Hepatocyte (in vitro differentiated cells): ENCODE measurements at places on chromosomes 7 and 10.
A peak's percentile ranks its signal among the peaks of the same experiment; 100 is the strongest.

DNA sequence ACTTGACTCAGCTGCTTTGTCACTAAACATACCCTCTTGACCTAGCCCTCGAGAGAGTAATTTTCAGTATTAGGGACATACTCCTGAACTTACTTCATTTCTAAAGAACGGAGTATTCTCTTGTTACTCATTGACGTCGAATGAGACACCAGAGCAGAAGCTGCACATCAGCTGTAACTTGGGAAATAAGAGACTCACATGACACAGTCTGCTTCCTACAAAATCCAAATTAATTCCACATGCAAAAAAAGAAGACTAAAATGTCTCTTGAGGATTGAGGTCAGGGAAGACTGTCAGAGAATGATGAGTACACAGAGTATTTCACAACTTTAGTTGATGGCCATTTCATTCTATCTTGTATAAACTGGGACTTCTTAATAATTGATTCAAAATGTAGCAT lies 114.7 kb upstream of the EGFR start:
- no peak for DNase-seq

- DNase-seq, result no peak
These were observed 519.6 kb downstream of the REEP3 start for GRCh38 chr10:64040781-64041180.

- DNase-seq, result peak; percentile 87
These were observed 107.8 kb upstream of the PPP1R3A start for GRCh38 chr7:114026486-114027089.

GRCh38 chr7:79471283-79471682 lies 17.8 kb upstream of the MAGI2 start:
- DNase-seq, result no peak

DNA sequence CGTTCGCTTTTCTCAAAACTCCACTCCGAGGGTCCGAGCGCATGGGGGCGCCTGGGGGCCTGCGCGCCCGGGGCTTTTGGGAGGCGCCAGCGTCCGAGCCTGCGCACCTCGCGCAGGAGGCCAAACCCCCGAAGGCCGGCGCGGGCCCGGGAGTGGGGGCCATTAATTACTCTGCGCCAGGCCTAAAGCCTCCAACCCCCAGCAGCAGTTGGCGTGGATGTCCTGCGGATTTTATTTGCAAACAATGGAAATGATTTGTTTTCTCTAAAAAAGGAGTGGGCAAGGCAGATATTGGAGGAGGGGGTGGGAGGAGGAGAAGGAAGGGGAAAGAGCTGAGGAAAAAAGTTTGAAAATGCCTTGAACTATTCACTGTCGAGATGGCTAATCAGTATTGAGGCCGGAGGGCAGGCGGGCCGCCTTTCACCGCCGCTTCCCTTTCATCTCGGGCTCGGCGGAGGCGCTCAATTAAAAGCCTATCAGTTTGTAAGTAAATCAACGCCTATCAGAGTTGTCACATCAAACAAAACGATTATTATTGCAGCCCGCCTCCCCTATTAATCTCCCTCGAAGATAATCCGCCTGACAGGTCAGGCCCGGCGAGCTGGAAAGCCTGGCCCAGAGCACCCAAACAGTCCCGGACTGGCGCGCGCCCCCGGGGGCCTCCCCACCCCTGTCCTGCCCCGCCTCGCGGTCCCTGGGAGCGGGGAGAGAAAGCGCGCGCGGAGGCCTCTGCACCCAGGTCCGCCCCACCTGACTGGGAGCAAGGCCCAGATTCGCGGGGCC lies 3.4 kb upstream of the ZNF503 start:
- DNase-seq, result peak; percentile 77

DNA sequence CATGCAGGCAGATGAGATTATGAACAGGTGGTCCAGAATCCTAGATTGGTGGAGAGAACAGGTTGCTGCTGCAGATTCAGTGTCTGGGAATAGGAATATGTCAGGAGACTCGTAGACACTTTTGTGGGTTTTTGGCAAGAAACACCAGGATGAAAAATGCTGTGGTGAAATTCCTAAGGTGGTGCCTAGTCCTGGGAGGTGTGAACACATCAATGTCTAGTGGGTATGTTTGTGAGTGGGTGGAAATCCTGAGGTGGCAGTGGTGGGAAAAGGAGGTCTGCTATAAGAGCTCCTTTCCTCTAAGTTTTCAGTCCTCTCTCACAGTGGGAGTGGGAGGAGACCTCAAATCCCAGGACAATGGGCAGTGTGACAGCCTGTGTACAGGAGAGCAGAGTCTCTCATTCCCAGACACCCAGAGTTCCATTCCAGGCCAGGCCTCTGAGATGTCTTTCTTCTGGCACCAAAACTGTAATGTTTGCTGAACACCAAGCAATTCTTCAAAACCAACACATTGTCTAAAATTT lies 5.1 kb downstream of the ERV3-1 start:
- no peak for DNase-seq

GRCh38 chr7:42611289-42611928 lies 300.5 kb downstream of the C7orf25 start:
- no peak for DNase-seq

DNA sequence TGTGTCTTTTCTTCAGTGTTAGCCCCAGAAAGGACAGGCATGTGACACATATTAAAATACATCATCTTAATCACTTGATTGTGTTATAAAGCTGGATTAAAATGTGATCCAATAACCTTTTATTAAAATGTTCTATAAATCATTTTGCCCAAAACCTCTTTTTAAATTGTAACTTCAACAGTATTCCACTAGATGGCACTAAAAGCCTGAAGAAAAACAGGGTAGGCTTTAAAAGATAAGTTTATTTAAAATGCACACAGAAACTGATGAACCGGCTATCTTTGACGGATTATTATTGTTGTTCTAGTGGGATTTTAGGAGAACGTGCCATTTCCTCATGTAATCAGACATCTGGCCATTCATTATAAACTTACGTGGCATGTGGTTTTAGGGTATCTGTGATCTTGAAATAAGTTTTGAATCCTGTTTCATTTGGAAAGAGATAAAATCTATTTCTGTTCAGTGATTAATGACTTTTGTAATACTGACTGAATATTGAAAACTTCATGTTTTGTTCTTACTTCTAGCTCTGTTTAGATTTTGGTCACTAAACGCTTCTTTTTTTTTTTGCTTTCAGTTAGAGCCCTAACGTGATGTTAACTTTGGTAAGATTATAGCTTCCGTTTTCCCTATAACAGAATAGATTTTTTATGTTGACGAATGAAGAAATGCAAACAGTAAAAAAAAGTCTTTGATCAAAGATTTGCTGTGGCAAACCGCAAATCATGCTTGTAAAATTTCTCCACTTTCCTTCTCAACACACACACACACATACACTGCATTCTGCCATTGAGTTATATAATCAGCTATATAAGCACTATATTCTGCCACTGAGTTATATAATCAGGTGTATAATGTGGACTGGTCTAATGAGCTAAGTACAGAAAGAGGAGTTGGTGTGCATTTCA lies 13.6 kb downstream of the VPS50 start:
- DNase-seq, result peak; percentile 18

- peak; percentile 44 for DNase-seq
These were observed 206.9 kb downstream of the PTEN start for GRCh38 chr10:88070080-88070880.

GRCh38 chr7:98998821-98999725 lies 120.7 kb downstream of the TRRAP start:
- no peak for DNase-seq

GRCh38 chr7:132437730-132438129 lies 138.5 kb downstream of the PLXNA4 start:
- DNase-seq, result no peak

- peak; percentile 30 for DNase-seq
These were observed 417.1 kb downstream of the SUGCT start for GRCh38 chr7:40551685-40552576.

GRCh38 chr10:91220954-91221675 lies 652 bp downstream of the PCGF5 start:
- no peak for DNase-seq

- no peak for DNase-seq
These were observed 285.0 kb upstream of the KAT6B start for GRCh38 chr10:74541375-74541774.

DNA sequence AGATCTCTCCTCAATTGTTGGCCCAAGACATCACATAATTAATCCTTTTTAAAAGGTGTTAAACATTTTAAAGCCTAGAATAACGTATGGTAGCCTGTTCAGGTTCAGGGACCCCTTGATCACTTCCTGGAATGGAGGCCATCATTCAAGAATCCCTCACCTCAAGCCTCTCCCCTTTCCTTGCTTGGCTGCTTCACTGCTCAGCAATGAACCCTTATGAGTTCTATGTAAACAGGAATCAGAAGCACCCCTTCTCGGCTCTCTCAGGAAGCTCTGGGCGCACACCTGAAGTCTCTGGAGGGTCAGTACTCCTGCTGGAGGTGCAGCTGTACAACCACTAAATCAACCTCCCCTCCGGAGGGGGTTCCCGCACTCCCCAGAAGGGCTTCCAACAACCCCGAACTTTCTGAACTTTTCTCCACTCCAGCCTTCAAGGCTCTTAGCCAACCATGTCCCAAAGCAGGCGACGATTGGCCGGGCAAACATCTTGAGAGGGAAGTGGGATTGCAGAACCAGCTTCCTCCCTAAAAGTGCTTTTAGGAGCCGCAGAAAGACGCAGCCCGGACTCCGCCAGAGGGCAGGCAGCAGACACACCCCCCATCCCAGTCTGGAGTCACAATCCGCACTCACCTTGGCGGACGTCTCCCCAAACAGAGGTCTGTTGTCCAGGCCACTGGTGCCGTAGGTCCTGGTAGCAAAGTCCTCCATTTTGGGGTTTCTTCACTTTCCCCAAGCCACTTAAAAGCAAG lies 562 bp downstream of the TMEM243 start:
- DNase-seq, result peak; percentile 48

- DNase-seq, result peak; percentile 26
These were observed 30.7 kb downstream of the ACSL5 start for GRCh38 chr10:112404617-112405016.

DNA sequence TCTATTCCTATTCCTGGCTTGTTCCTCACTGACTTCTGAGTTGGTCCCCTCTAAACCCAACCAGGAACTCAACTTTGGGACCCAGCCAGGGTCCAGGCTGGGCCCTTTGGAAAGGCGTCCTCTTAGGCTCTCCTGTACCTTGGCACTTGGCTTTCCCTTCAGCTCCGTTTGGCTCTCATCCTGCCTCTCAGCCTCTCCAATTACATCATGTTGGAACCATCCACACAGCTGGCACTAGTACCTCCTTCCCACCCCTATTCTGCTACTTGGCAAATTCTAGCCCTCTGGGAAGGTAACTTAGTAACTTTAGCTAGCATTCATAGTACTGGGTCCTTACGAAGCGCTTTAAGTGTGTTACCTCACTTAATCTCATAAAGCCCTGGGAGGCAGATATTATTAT lies 205.3 kb upstream of the HABP2 start:
- no peak for DNase-seq

- DNase-seq, result no peak
These were observed 83.7 kb downstream of the JMJD1C start for GRCh38 chr10:63382066-63382465.

DNA sequence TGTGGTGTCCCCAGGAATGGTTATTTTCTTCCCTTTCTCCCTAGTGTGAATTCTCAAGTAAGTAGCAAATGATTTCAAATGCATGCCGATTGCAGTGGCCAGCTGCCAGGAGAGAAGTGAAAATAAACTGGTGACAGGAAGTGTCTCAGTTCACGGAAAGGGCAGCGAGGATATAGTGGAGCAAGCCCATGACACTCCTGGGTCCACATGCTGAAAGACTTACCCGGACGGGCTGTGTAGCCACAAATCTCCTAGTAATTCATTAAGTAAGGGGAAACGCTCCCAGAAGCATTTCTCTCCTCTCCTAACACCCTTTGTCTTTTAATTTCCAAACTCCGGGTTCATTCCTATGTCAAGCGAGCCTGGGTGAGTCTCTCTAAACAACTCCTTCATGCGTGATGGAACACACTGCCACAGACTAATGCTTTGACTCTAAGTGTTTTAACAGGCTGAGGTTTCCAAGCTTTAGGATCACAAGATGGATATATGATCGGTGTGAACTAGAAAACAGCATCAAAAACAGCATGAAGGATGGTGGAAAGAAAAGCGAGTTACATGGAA lies 125.6 kb downstream of the CYP26A1 start:
- peak; percentile 58 for DNase-seq

GRCh38 chr7:6232534-6232933 lies 39.9 kb downstream of the CYTH3 start:
- DNase-seq, result no peak

DNA sequence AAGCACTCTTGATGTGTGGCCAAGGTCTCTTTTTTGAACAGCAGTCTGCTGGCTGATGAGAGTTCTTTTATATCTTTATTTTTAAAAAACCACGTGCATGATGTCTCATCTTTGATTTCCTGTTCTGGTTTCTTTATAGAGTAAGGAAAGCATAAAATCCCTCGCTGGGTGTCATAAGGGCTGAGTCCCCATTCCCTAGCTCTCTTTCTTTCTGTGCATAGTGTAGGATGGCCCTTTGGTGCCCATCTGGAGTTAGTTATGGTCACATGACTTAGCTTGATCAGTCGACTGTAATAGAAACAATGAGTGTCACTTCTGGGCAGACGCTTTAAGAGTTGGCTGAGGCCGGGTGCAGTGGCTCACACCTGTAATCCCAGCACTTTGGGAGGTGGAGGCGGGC lies 38.5 kb downstream of the GHRHR start:
- DNase-seq, result no peak

DNA sequence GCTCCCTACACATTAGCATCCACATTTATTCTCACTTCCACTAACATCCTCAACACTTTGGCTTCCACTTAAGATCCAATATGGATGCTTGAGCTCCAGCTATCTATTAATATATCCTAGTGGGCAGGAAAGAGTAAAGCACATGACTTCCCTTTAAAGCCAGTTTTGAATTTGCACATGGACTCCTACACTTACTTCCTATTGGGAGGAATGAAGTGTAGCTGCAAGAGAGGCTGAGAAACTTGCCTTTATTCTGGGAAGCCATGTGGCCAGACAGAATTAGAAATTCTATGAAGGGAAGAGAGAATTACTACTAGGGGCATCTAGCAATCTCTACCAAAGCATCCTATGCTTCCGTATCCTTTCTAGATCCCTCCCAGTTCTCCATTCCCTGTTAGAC lies 3.0 kb upstream of the TSPAN14 start:
- DNase-seq, result no peak

DNA sequence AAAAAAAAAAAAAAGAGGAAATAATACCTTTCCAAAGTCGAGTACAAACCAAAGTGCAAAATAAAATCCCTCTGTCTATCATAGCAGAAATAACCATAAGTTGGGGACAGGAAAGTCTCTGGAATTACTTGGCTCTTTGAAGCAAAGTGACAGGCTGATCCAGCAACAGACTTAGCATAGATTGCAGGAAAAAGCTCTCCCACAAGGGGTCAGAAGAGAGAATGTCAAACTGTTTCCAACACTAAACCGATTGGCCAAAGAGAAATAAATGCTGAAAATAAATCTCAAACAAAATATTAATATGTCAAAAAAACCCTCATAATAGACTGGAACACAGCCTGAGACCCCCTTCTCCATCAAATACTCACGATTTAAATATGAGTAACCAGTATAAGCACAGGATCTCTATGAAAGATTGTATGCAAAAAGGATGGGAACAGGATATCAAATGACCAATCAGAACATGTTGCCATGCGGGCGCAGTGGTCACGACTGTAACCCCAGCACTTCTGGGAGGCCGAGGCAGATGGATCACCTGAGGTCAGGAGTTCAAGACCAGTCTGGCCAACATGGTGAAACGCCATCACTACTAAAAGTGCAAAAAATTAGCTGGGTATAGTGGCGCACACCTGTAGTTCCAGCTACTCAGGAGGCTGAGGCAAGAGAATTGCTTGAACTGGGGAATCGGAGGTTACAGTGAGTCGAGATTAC lies 1000.7 kb upstream of the LRRN3 start:
- peak; percentile 38 for DNase-seq

- DNase-seq, result no peak
These were observed 26.8 kb upstream of the ZNF488 start for GRCh38 chr10:47410862-47411261.

- peak; percentile 80 for DNase-seq
These were observed 683 bp upstream of the ENTPD7 start for GRCh38 chr10:99658622-99659030.
